ENCODE measurements at places on chromosomes 5 and 9.

DNA sequence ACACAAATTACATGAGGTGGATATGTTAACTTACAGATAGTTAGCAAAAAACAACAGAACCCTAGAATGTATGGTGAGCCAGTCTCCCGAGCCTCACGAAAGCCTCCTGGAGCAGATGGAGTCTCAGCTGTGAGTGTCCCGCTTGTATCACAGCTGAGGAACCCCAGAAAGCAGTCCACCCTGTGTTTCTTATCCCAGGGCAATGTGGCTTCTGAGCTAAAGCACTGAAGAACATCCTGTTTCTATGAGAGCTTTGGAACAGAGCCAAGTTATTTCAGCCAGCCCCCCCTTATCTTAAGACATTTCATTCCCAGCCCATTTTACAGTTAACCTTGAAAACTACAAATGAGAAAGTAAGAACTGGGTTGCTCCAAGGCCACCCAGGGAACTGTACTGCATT, 1220.9 kb upstream of the CDH6 start:
- DNase-seq = no peak

DNA sequence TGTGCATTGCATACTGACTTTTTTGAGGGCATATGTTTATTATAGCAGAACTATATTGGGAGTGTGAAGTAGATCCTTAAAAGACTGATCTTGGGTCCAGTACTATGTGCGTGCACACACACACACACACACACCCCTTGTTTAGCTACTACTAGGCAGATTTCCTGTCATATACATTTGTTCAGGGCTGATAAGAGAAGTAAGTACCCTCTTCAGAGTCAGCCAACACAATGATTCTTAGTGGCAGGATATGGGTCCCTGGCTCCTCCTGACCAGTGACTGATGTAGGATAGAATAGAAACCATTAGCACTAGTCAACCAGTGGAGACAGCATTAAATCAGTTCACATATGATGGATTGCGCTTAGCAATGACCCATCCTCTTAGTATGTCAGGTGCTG, 76.2 kb upstream of the MIER3 start:
- DNase-seq = no peak

GRCh38 chr5:172795318-172795977, 24.5 kb upstream of the DUSP1 start:
- no peak for DNase-seq

DNA sequence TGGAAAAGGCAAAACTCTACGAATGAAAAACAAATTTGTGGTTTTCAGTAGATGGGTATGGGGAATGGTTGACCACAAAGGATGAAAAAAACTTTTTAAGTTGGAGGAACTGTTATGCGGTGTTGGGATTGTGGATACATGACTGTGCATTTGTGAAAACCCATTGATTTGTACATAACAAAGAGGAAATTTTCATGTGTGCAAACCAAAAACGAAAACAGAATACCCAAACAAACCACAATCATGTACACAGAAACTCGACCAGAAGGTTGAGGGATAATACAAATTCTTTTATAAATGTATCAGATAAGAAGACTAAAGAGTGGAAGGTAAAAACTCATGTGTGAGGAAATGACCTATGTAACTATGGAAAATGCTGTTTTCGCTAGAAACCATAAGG, 1012.4 kb downstream of the CDH18 start:
- no peak for DNase-seq

GRCh38 chr5:167029488-167029887, 1262.0 kb upstream of the WWC1 start:
- no peak for DNase-seq

GRCh38 chr5:137741718-137742117, 5.8 kb upstream of the KLHL3 start:
- no peak for DNase-seq

Measured in activated naive CD4-positive, alpha-beta T cell treated with anti-CD3 and anti-CD28 coated beads, Interleukin-2, amount 50 U/mL, for 16 hours (primary cell).